Suppressor macrophage treated with lipopolysaccharide for 4 hours (primary cell): ENCODE measurements at places on chromosomes 6 and 20.
A peak's percentile ranks its signal among the peaks of the same experiment; 100 is the strongest.

GRCh38 chr6:168408504-168409136 lies 32.4 kb upstream of the SMOC2 start:
- DNase-seq, result no peak

DNA sequence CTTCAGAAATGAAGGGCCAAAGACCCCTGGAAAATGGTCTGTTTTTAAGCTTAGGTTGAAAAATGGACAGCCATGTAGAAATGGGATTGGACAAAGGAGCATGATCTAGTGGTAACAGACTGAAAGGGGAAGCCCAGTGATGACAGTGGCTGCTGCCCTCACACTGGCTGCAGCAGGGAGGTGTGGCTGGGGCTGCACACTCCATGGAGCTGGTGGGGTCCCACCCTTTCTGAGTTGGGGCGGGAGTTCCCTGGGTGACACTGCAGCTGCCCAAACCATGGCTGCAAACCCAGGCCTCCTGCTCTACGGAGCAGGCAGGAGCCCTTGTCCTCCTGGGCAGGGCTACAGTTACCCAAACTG lies 8.5 kb upstream of the PACSIN1 start:
- DNase-seq, result peak; percentile 41

DNA sequence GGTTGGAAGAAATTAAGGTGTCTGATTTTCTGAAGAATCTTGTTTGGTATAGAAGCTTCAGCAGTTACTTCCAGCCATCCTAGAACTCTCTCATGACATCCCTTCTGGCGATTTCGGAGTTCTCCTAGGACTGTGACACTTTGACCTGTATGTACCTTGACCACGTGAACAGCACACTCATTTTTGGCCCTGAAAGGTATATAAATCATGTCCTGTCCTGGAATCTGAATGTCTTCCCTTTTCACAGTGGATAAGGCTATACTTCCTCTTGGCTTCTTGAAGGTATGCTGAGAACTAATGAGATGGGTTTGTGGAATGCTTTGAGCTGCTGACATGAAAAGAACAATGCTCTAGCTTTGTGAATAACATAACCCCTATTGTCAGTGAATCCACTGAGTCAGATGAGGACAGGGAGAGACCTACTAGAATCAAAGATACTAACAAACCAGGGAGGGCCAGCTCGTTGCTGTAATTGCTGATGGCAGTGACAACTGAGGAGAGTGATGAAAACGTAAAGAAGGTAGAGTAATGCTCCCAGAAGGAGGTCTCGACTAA lies 6.0 kb upstream of the ZDHHC14 start:
- no peak for DNase-seq

GRCh38 chr6:136562211-136562610 lies 12.0 kb upstream of the MAP7 start:
- no peak for DNase-seq

DNA sequence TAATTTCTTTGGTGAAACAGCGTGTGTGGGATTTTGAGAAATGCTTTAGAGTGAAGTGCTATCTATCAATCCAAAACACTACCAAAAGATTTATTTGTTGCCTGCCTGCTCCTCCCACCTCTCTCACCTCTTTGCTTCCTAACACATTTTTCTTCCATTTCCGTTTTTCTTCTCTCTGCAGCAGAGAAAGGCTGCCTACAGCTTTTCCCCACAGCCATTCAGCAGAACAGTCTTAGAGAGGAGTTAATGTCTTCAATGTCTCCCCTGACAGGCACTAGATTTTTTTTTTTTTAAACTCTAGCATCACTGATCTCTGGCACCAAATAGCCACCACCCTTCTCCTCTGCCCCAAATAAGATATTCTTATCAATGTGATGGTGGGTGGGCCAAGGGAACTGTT lies 327.8 kb upstream of the MAN1A1 start:
- DNase-seq, result no peak

DNA sequence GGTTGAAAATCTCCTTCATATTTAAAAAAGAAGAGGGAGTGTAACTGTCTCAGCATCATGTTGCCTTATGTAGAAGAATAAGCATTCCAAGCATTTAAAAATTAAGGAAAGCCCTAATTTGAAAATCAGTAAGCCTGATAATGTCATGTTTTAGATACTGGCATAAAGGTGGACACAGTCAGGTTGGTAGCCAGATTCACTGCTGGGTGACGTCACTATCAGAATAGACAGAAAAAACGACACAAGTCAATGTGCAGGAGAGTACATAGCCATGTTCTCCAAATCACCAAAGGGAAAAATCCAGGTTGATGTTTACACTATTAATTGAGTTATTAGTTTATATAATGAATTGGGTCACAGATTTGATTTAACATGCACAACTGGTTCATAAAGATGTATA lies 50.8 kb upstream of the POU3F2 start:
- DNase-seq, result no peak

DNA sequence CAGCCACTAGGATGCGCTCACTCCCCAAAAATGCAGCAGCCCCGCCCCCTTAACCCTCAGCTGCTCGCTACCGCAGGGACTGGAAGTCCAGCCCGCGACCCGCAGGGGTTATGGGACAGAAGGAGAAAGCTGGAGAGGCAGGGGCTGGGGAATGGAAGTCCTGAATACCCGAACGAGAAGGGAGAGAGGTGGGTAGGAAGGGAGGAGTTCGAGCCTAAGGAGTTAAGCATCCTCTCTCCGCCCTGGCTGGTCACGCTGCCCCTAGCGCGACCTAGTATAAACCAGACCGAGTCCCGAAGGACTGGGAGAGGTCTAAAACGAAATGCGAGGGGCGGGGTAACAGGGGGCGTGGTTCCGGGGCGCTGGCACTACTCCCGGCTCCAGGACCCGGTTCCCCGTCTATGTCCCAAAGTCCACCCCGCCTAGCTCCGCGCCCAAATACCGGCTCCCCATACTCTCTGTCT lies 448 bp upstream of the DDAH2 start:
- peak; percentile 91 for DNase-seq

DNA sequence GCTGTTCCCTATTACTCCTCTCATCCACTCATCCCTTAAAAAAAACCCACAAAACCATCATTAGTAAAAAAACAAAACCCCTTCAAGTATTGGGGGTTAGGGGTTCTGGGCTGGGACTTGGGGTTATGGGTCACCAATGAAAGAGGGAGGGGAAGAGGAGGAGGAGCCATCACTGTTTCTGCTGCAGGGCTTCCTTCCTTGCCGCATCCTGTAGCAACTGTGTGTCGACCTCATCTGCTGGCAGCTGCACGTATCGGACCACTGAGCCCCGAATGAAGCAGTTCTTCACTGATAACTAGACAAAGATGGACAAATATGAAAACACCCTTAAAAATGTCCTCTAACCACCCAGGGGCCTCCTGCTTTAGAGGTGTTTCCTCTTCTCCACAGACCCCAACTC lies 2.0 kb upstream of the VARS1 start:
- DNase-seq, result no peak

- no peak for DNase-seq
Measured at GRCh38 chr6:89483111-89483720, 50.3 kb downstream of the ANKRD6 start.

DNA sequence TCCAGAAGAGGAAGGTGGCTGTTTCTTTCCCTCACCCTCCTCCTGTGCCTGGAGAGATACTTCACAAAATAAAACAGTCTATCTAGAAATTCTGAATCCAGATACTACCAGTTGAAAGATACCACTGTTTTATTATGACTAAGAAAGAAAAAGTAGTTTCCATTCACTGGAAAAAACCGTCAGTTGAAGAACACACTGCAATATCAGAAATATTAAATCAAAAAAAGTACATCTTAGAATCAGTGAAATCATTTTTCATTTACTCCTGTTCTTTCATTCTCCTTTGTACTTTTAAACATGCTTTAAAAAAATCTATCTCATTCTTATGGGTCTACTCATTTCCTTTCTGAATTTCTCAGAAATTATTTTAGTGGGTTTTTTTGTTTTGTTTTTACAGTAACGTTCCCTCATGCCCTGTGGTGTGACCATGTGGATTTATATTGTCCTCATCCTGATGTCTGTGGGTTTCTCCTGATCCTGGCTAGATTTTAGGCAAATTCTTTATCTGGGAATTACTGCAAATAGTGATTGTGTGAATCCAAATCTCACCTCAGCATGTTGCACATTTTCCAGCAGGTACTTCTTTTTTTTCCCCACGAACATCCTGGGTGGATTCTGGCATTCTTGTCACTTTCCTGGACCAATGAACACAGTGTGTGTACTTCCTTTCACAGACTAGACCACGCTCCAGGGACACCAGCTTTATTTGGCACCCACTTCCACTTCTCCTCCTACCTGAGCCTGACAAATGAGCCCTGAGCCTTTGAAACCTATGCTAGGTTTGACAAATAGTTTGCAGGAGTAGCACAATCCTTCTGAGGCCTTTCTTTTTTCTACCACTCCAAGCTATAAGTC lies 114.0 kb upstream of the LAMP5 start:
- peak; percentile 13 for DNase-seq

DNA sequence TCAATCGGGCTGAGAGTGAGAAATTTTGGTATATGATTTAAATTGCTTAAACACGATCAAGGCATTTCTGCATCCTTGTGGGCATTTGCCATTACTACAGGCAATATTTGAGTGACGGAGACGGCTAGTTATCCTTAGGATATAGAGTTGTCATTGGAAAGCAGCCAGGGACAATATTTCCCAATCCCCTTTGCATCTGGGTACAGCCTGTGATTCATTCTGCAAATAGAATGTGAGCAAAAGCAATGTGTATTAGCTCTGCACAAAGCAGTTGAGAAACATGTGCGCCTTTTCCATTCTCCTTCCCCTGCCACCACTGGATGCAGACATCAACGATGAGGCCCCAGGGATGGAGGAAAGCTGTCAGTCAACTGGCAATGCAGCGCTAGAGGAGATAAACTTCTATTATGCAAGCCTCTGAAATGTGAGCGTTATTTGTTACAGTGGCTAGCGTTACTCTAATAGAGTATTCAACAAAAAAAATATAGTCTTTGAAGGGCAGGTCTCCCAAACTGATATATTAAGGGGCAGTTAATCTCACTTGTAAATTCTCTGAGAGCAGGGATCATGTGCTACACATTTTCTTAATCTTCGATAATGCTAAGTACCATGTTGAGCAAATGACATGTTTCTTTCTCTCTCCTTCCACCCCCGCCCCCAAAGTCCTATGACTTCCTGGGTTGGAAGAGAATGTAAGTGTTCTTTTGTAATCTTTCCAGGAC lies 37.1 kb upstream of the NCOA3 start:
- peak; percentile 93 for DNase-seq

- no peak for DNase-seq
Measured at GRCh38 chr6:127857051-127857637, 43.7 kb downstream of the THEMIS start.

- no peak for DNase-seq
Measured at GRCh38 chr20:54021446-54022235, 48.8 kb downstream of the BCAS1 start.

DNA sequence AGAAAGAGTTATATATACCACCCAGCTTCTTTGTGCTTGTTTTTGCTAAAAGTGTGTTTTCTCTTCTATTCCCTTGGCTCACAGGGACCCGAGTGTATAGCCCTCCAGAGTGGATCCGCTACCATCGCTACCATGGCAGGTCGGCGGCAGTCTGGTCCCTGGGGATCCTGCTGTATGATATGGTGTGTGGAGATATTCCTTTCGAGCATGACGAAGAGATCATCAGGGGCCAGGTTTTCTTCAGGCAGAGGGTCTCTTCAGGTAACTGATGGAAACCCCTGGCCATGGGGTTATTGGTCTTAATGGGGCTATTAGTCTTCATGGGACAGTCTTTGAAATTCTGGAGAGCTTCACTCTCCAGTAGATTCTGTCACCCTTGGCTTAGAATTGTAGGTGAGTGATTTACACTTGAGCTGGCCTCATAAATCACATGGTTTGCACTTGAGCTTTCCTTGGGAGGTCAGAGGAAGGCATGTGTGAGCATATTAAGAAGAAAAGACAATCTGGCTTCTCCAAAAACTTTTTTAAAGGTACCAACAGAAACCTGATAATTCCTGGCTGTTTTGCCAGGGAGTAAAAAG lies 3.0 kb downstream of the PIM1 start:
- DNase-seq, result no peak

- DNase-seq, result no peak
Measured at GRCh38 chr6:108961985-108962384, 113.8 kb downstream of the ARMC2 start.

GRCh38 chr6:73768558-73768957 lies 72.6 kb downstream of the CD109 start:
- no peak for DNase-seq

DNA sequence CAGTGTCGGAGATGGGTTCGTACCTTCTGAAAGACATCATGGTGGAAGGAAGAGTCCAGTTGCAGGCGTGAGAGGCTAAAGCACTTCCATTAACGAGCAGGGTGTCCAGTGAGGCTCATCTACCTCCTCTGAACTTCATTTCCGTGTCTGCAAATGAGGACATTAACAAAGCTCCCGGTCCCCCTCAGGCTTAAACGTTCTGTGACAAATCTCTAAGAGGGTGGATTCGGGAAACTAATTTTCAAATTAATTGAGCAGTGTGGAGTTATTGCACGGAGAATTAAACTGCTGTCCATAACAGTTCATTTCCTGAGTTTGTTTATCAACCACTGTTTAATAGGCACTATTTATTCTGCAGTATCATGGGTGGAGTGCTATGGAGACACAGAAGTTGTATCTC lies 68.2 kb downstream of the TRMT6 start:
- no peak for DNase-seq

GRCh38 chr6:152309648-152310047 lies 327.5 kb downstream of the SYNE1 start:
- DNase-seq, result no peak

GRCh38 chr20:53768329-53768728 lies 174.7 kb upstream of the ZNF217 start:
- DNase-seq, result no peak

GRCh38 chr20:58228484-58229197 lies at the start of gene ANKRD60:
Gene ANKRD60, minus strand, starts transcription at chr20:58228653. Its CDS starts 0 bp downstream, at chr20:58228653.
- DNase-seq, result peak; percentile 58

GRCh38 chr20:46933150-46933549 lies 38.5 kb downstream of the EYA2 start:
- DNase-seq, result no peak

- DNase-seq, result no peak
Measured at GRCh38 chr20:62172666-62173065, 10.2 kb upstream of the MTG2 start.
